ENCODE measurements at places on chromosomes 5 and 9.

- DNase-seq = no peak
These were observed 35.6 kb upstream of the ANKRD33B start for GRCh38 chr5:10528056-10528816.

- no peak for DNase-seq
These were observed 109.7 kb upstream of the LHFPL2 start for GRCh38 chr5:78758169-78758839.

DNA sequence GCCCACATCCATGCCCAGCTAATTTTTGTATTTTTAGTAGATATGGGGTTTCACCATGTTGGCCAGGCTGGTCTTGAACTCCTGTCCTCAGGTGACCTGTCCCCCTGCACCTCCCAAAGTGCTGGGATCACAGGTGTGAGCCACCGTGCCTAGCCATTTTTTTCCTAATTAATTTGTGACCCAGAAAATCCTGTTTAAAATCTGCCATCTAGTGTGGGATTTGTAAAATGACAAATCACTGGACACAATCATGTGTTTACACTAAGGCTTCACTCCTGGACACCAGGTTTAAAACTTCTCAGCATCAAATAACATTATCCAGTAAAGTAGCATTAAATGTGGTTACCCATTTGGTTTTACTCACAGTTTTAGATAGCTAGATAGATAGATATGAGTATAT lies 18.6 kb upstream of the KDM4C start:
- DNase-seq = no peak

DNA sequence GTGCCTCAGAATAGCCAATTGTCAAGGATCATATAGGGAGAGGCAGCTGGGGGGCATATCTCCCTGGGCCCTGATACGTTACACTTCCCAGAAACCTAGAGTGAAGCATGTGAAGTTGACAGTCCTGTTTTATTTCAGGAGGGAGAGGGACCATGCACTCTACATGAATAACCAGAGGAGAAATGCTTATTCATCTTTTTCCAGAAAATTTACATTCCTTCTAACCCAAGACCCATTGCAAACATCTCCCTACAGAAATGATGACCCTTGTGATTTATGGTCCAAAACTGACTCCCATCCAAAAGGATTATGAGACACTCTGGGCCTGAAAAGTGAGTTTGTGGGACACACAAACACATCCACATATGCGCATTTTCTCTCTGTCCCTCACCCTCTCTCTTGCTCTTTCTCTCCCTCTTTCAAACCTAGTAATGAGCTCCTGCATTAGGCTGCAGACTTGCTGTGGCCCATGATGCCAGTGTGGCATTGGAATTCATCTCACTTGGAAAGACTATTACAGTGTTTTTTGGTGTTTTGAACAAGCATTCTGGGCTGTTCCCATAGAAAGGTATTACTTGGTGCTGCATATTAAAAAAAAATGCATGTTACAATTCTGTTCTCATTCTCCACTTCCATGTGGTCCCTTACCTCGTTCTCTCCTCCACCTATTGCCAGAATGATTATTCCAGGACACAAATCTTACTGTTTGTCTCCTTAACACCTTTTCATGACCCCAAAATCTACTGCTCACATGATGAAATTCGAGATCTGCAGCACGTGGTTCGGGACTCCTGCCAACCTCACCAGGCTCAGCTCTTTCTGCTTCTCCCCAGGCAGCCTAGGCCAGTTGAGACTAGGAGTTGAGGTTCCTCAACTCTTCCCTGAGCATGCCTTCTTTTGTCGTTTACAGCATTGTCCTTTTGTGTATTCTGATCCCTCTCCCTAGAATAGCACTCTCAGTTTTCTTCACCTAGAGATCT lies 451.3 kb upstream of the KLF4 start:
- DNase-seq = no peak

GRCh38 chr9:20557890-20558565 lies 64.3 kb downstream of the MLLT3 start:
- DNase-seq = no peak

- no peak for DNase-seq
These were observed 301.9 kb downstream of the FER start for GRCh38 chr5:109049565-109049964.

DNA sequence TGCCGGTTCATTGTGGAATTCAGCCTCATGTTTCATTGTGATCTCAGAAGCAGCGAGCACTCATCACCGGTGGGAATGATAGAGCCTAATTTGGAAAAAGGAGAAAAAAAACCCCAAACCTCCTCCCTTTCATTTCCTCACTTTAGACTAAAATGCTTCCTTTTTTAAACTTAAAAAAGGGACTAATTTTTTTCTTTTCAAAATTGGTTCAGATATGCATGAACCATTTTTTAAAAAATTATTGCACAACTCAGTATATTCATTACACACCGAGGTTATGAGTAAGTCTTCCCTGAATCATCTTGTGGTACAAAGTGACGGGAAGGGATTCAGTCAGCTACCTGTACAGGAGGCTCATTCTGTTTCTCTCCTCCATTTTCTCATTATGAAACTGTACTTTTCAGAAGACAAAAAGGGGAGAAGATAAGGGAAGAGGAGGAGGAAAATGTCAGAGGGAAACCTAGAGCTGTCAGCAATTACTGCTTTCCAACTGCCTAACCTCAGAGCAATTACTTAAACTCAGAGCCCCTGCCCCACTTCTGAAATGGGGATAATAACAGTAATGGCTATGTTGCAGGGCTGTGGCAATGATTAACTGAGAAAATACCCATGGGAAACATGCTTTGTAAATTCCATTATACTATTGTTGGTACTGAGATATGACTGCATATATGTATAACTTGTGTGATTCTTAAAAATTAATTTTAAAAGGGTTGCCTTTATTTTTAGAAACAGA lies 24.0 kb downstream of the GALNT10 start:
- no peak for DNase-seq

- no peak for DNase-seq
These were observed 51.0 kb downstream of the HABP4 start for GRCh38 chr9:96500696-96501632.

DNA sequence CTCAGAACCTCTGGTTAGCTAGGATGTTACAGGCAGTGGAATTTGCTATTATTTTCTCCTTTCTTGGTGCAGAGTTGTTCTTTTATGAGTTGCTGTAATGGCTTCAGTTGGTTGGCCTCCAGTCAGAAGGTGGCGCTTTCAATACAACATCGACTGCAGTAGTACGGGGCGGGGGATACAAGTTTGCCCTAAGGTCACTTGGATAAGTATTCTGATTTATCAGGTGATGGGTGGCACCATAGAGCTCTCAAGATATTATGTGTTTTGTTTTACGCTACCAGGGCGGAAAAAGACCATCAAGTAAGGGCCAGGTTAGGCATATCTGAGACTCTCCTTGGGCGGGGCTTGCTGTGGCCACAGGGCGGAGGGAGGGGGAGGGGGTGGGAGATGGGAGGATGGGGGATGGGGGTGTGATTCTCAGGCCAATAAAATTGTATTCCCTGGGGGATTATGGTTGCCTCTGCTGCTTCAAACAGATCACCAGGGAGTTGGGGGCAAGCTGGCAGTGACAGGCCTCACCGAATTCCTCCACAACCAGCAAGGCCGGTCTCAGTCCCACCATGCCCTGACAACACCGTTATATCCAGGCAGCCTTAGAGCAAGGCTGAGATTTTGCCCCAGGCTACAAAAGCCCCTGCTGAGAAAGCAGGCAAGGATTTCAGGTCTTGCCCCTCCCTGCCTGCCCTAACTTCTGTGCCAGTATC lies 15.9 kb upstream of the RNF38 start:
- no peak for DNase-seq

DNA sequence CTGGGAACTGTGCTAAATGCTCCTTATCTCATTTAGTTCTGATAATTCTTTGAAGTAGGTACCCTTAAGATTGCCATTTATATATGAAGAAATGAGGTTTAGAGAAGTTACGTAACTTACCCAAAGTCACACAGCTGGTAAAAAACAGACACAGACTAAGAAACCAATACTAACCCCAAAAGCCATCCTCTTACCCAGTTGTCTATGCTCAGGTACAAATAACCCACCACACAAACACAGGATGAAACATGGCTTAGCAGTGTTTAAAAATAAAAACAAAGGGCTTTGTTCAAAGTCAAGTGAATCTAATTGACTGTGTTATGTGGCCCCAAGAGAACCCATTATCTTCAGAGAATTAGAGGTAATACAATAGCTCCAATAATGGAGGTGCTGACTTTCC lies 37.0 kb upstream of the IL7R start:
- DNase-seq = no peak

DNA sequence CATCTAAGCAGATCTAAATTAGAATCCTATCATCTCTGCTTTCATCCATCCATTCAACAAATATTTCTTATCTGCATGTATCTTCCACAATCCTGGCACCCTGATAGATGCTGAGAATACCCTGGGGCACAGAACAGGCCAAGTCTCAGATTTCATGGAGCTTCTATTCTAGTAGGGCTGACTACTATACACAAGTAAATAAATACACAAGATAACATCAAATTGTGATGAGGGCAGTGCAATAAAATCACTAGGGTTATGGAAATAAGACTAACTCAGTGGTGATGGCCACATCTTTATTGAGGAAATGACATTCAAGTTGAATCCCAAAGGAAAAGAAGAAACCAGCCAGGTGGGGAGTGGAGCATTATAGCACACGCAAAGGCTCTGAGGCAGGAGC lies 138.4 kb upstream of the GLRA1 start:
- no peak for DNase-seq

DNA sequence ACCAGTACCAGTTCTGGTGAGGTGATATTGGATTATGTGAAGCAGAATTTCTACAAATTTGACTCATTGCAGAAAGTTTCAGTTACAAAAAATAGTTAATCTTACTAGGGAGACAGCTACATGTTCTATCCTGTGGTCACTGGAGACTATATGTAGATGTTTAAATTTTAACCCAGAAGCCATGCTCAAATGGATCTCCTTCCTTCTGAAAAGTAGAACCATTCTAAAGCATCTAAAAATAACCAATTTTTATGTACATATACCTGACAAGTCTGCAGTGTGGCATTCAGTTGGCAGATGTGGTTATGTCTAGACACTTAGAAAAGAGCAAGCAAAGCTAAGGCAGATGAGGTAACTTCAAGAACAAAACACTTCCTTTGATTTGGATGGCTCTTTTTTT lies 65.5 kb upstream of the POU4F3 start:
- DNase-seq = no peak

GRCh38 chr5:68924481-68925145 lies 169.2 kb upstream of the SLC30A5 start:
- no peak for DNase-seq

GRCh38 chr5:178430186-178431062 lies 159.8 kb downstream of the COL23A1 start:
- no peak for DNase-seq

GRCh38 chr9:122115176-122116035 lies 22.3 kb upstream of the TTLL11 start:
- no peak for DNase-seq

GRCh38 chr5:139470821-139471300 lies at the start of gene SMIM33:
Gene SMIM33 (plus strand): TSS chr5:139471004. CDS start chr5:139471122, 118 bp downstream.
- DNase-seq = no peak

- no peak for DNase-seq
These were observed 19.1 kb downstream of the EXOC3 start for GRCh38 chr5:462051-462481.

DNA sequence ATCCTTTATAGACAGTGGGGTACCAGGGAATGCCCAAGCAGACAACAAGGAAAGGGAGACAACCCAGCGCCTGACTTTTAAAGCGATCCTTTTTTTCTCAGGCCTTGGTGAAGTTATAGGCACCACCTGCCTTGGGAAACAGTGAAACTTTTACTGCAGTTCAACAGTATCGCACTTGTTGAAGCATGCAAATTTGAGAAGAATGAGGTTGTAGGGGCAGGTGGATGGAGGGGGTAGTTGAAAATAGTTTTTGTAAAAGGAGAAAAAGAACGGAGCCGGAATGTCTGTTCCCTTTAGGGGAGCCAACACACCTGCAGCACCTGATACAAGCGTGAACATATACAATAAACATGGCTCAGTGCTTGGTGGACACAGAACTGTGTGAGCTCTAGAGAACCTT lies 190.2 kb upstream of the NR3C1 start:
- DNase-seq = no peak

DNA sequence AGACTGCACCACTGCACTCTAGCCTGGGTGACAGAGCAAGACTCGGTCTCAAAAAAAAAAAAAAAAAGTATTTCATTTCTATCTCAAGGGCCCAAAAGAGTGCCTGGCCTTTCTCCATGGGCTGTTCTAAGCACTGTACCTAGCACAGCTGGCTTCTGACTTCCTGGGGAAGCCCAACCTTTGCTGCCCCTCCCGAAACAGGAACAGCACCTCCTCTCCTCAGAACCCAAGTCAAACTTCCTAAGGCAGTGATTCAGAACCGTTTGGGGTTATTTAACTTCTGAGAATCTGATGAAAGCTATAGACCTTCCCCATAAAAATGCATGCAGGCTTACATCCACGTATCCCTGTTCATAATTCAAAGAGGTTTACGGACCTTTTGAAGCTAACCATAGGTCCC lies 57.8 kb downstream of the NRG2 start:
- DNase-seq = no peak

DNA sequence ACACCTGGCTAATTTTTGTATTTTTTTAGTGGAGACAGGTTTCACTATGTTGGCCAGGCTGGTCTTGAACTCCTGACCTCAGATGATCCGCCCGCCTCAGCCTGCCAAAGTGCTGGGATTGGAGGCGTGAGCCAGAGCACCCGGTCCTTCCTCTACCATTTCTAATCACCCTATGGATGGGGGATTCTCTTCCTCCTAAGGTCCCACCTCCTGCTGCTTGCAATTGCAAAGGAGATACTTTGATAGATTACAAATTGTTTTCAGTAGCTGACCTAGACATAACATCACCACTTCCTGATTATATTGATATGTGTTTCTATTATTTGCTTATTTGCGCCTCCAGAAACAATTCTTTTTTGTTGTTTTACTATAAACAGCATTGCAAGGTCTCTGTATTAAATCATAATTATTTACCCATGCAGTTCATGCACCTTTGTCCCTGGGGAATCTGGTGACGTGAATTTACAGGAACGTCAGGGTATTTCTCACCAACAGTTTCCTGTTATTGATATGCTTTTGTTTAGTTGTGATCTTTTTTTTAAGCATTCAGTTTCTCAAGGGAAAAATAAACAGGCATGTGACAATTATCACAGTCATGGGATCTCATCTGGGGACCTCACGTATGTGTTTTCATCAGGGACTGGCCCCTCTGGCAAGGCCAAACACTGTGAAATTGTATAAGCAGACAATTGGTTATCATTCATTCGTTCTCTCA lies 43.2 kb downstream of the ESM1 start:
- DNase-seq = no peak
